ENCODE measurements at places on chromosomes 13 and 19.

DNA sequence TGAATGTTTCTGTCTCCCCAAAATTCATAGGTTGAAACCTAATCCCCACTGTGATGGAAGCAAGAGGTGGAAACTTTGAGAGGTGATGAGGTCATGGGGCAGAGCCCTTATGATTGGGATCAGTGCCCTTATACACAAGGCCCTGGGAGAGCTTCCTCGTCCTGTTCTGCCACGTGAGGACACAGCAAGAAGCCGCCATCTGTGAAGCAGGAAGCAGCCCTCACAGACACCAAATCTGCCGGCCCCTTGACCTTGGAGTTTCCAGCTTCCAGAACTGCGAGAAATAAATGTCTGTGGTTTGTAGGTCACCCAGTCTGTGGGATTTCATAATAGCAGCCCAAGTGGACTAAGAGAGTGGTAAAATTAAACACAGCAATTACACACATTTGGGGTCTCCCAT lies 737.4 kb downstream of the UQCRFS1 start:
- DNase-seq: peak; percentile 26

GRCh38 chr19:17883627-17884410 lies 12.1 kb downstream of the SLC5A5 start:
- no peak for DNase-seq

- DNase-seq: no peak
These were observed 99.2 kb downstream of the GADD45B start for GRCh38 chr19:2574971-2575630.

DNA sequence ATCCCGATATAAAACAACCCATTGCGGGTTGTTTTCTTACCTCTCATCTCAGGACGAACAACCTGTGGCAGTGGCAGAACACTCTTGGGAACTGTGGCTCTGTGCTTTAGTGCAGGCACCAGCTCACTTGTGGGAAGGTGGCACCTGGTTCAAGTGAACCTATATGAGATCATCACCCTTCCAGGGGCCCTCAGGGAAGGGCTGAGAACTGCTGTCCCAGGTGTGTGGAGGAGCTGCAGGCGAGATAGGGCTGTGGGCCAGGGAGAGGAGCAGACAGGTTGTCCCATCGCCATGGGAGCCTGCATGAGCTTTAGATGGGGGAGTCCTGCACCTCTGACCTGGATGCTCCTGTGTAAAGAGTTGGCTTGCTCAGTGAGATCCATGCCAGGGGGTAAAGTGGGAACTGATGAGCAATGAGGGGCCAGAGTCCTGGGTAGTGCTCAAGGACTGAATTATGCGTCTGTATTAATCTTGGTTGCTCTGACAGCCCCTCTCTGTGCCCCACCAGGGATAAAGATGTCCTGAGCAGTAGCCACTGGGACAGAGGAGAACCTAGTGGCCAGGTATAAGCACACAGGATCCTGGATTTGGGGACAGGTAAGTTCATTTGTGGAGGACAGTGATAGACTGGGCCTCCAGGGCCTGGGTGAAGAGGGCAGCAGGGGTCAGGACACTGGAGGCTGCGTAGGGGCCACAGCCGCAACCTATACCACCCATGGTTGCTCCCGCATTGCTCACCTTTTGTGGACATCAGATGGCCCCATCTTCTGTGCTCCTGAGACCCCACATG lies 8.7 kb downstream of the CEACAM4 start:
- DNase-seq: no peak

DNA sequence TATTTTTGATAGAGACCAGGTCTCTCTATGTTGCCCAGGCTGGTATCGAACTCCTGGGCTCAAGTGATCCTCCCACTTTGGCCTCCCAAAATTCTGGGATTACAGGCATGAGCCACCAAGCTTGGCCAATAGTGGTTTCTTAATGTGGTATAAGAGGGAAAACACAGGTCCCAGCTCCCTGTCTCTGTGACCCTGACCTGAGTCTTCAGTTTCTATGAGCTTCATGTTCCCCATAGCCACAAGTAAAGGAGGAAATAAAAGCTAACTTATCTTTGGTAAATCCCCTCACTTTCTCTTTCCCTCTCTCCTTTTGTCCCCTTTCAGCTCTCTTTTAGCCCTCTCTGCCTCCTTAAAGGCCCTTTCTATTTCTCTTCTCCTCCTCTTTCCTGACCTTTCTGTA lies 50.3 kb downstream of the ABCC4 start:
- DNase-seq: peak; percentile 74

DNA sequence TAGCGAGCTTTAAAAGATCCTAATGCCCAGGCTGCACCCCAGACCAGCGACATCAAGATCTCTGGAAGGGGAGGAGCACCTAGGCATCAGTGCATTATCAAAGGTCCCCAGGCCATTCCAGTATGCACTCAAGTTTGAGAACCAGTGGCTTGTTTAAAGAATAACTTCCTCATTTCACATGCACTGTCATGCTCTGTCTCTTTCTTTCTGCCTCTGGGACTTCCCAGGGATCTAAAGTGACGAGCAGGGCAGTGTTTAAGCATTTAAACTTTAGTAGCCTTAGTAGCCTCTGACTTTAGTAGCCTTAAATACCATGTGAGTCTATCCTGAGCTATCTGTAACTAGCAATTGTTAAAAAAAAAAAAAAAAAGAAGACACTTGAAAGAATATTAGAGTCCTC lies 8.9 kb upstream of the FARP1 start:
- peak; percentile 94 for DNase-seq

DNA sequence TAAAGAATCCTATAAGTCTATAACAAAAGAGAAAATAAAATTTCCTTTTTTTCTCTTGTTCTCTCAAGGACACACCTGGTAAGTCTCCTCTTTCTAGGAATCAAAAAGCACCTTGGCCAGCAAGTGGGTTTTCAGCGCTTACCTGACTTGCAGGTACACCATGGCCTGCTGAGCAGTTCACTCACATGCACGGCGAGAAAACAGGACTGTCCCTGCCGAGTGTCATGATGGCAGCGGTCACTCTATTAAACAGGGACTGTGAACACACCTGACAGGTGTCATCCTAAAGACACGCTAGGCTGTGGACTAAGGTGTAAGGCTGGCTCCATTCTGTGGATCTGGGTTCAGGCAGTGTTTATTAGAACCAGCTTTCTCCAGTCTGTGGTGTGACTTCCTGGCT lies 170.2 kb downstream of the TEX29 start:
- no peak for DNase-seq

- no peak for DNase-seq
These were observed 1.2 kb downstream of the GJB2 start for GRCh38 chr13:20191311-20192157.

DNA sequence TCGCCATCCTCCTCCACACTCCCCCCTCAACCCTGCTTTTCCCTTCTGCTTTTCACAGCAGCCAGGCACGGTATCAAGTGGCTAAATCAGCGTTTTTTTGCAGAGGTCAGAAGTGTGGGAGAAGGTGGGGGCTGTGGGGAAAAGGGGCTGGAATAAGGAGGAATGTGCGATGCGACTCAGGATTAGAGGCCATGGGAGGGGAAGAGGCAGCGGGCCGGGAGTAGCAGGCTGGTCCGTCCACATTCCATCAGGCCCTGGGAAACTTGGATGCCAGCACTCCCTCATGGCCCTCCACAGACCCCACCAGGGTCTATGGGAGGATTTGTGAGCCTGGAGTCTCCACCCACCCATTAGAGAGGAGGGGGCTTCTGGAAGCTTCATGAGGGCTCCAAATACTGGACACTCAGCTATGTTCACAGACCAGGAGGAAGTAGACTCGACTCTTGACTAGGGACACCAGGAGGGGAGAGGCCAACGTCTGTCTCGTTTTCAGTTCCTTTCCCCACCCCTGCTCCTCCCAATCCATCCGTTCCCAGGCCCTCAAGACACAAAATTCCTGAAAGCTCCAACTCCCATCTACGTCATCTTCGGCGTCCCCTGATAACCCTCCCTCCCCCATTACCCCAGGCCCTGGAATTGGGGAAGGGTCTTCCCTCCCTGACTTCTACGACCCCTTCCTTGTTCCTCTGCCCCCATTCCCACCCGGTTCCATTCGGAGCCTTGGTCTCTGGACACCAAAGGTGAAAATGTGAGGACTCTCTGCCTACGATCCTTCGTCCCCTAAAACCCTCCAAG lies 3.3 kb upstream of the KCNC3 start:
- peak; percentile 12 for DNase-seq

DNA sequence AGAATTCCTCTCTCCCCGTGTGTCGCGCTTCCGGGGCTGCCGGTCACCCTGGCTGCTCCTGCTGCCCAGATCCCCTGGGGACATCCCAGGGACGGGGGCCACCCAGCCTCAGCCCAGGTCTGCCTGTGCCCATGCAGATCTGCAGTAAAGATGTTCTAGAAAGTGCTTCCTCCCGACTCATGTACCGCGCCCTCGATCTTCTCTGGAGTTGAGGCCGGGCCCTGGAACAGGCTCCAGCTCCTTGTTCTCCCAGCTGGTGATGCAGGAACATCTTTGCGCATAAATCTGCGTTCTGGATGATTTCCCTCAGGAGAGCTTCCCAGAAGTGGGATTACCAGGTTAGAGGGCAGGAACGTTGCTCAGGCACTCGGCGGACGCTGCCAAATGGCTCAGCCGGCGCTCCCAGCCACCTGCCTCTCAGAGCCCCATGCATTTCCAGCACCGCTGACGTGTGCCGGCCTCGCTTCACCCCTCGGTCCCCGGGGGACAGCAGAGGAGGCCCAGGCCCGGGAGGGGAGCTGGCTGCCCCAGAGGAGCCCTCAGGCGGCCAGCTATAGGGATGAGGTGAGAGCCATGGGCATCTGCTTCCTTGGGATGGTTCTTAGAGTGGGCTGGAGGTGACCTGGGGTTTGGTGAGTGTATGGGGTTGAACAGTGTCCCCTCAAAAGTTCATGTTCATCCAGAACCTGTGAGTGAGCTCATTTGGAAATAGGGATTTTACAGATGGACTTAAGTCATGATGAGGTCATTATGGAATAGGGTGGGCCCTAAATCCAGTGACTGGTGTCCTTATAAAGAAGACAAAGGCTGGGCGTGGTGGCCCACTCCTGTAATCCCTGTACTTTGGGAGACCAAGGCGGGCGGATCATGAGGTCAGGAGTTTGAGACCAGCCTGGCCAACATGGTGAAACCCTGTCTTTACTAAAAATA lies 42.6 kb downstream of the CRTC1 start:
- no peak for DNase-seq

- peak; percentile 82 for DNase-seq
These were observed 33.7 kb downstream of the VSTM1 start for GRCh38 chr19:54029930-54030490.

GRCh38 chr19:55696301-55697068 lies 21.5 kb downstream of the EPN1 start:
- DNase-seq: no peak

- DNase-seq: no peak
These were observed 42.8 kb downstream of the GAS6 start for GRCh38 chr13:113820813-113821651.

- DNase-seq: peak; percentile 56
These were observed 86.1 kb upstream of the DOCK9 start for GRCh38 chr13:99063952-99064351.

DNA sequence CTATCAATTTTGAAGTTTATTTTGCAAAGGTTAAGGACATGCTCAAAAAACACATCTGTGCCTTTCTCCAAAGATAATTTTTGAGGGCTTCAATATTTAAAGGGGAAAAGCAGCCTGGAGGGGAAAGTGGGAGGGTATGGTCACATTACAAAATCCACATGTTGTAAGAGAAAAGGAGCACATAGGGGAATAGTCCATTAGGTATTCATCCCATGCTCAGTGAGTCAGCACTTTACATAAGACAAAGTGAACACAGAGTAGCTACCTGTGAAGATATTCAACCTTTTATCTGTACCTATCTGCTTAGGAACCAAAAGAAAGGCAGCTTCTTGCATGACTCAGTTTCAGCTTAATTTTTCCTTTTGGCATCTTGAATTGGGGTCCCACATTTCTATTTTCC lies 932.0 kb downstream of the SLITRK6 start:
- no peak for DNase-seq

- DNase-seq: no peak
These were observed 55.2 kb downstream of the CCDC70 start for GRCh38 chr13:51916962-51917361.

GRCh38 chr19:35107545-35107944 lies 8.1 kb upstream of the FXYD3 start:
- DNase-seq: no peak

- no peak for DNase-seq
These were observed 18.0 kb downstream of the ZNF787 start for GRCh38 chr19:56103027-56103614.

GRCh38 chr13:30739761-30740642 lies 4.7 kb downstream of the ALOX5AP start:
- DNase-seq: peak; percentile 68

DNA sequence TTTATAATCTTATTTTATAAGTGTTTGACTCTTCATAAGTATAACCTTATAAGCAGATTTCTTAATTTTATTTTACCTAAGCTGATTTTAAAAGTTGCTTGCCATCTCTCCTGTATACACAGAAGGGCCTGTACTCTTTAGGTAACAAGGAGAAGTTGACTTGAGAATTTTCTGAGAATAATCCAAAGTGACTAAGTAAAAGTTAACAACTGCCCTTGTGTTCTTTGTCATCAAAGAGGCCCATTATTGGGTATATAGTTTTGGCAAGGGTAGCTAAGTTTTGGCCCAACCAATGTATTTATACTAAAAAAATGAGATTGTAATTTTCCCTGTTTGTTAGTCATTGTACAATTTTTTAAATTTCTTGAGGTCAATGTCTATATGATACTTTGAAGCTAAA lies 3.2 kb downstream of the LCP1 start:
- DNase-seq: peak; percentile 45

- DNase-seq: no peak
These were observed 2.3 kb downstream of the GAS6 start for GRCh38 chr13:113861433-113862030.

DNA sequence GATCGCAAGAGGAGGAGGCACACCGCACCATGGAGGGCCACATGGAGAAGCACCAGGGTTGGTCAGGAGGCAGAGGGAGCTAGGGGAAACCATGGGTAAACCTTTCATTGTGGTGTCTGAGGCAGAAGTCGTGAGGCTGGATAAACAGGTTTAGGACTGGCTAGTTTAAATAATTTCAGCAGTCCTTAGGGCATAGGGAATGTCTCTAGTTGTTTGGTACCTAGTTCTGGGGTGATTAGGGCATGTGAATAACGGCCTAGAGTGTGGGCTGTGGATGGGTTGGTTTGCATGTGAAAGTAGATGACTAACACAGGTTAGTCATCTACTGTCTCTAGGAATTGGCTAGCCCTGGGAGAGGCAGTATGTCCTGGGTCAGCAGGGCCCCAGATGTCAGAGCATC lies 102.3 kb downstream of the STOML3 start:
- no peak for DNase-seq

DNA sequence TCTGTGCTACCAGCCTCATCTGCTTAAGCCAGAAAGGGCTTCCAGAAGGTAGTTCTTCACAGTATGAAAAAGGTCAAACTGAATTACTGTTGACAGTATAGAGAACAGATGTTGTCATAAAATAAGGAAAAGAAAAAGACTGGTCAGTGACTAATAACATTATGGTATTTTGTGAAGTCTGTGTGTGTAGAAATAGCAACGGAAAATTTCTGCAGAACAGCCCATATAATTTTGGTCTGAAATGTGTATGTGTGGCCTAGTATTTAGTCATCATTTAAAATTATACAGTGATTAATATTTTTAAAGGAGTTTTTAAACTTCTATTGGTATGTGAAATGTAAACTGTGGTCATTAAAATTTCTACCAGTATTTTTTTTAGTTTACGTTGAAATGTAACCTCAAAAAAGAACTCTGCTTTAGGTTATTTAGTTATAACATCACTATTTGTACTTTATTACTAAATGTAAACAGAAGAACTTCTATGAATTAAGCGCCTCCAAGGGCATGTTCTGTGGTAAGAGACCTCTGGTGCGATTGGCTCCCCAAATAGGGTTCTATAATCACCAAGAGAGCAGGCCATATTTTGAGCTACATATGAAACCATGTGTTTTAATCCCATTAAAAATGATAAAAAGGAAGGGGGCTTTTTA lies 3.3 kb upstream of the GPR183 start:
- DNase-seq: no peak

All from OCI-M1 (cell line).